ENCODE measurements at places on chromosomes 12 and 14. TPM values are rescaled to one million over a fixed set of nuclear protein-coding genes. Genes with fewer than 3 reads are reported as not detected.

DNA sequence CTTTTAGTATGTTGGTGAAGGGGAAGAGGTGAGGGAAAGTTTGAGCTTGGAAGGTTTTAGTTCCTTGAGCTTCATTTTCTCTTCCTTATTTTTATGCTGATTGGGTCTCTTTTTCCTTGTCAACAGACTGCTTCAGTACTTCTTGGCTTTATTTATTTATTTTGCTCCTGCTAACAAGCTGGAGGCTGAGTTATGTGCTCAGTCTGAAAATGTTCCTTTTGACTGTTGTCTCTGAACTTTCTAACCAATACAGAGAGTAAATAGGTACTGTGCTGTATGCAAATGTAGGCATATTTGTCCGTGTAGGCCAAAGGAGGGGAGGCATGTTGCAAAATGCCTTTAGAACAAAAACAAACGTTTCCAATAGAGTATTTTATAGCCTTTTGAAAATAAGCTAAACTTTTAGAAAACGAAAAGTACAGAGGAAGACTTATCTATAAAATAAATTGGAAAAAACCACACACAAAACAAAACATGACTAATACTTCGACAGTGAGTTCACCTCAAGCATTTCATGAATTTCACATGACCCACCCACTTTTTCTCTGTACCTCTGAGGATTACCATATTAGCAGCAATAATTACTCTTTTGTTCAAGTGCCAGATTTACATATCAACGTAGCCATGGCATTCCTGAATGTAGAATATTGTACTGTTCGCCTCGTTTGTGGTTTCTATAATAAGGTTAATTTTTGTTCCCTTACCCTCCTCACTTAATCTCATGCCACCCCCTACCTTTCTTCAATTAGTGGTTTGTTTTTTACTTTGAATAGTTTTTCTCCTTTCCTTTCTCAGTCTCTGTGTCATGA, 4.7 kb upstream of the CREBL2 start:
- H3K36me3 ChIP-seq: no peaks in the 10 kb centered on the region
- no peaks in the 10 kb centered on the region for H3K27me3 ChIP-seq
- no peak overlapping the region for H3K27ac ChIP-seq
- no peak for DNase-seq

PRH2 gene
- 0.80 TPM for total RNA-seq

PTHLH gene
- 0.57 TPM for total RNA-seq

POP5 gene
- 55.4 TPM for total RNA-seq

- H3K27me3 ChIP-seq: no peaks in the 10 kb centered on the region
- no peak overlapping the region for H3K27ac ChIP-seq
- H3K36me3 ChIP-seq: no peaks in the 10 kb centered on the region
- no peaks in the 10 kb centered on the region for H3K4me1 ChIP-seq
These were observed 145.4 kb downstream of the TMTC2 start for GRCh38 chr12:82832096-82832495.

GRCh38 chr12:31970199-31970598, 11.0 kb downstream of the RESF1 start:
- peaks cover 17% of the 10 kb centered on the region for H3K4me1 ChIP-seq
- no peak for DNase-seq
- no peaks in the 10 kb centered on the region for H3K27me3 ChIP-seq
- peaks cover 77% of the 10 kb centered on the region for H3K36me3 ChIP-seq

PLEK2 gene
- total RNA-seq: 34.0 TPM

LTB4R gene
- 4.4 TPM for total RNA-seq

CD4 gene
- total RNA-seq: 91.9 TPM

- no peak overlapping the region for H3K4me3 ChIP-seq
- H3K36me3 ChIP-seq: no peaks in the 10 kb centered on the region
- H3K4me1 ChIP-seq: peaks cover 9% of the 10 kb centered on the region
These were observed 41.6 kb downstream of the ACACB start for GRCh38 chr12:109157986-109158385.

DNA sequence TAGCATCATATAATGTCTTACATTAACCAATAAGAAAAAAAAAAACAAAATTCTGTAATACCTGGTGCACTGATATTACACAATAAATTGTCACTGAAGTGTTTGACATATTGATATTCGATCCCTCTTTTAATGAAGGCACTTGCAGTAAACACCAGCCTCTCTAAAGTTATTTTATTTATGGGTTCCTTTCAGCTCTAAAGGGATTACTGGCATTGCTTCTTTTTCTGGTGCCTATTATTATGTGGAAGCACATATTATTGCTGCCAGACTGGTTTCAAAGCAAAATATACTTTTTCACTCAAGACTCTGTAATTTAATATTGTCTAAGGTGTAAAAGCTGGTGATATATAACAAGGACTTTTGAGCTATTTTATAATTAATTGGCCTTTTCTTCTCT, 1090.5 kb downstream of the TRHDE start:
- no peaks in the 10 kb centered on the region for H3K4me1 ChIP-seq
- no peak overlapping the region for H3K4me3 ChIP-seq
- H3K36me3 ChIP-seq: no peaks in the 10 kb centered on the region
- DNase-seq: no peak
- no peak overlapping the region for H3K27ac ChIP-seq

Data from thymus (tissue), 14 donors.